ENCODE measurements at places on chromosomes 2 and 18. TPM values are rescaled to one million over a fixed set of nuclear protein-coding genes. Genes with fewer than 3 reads are reported as not detected.

DNA sequence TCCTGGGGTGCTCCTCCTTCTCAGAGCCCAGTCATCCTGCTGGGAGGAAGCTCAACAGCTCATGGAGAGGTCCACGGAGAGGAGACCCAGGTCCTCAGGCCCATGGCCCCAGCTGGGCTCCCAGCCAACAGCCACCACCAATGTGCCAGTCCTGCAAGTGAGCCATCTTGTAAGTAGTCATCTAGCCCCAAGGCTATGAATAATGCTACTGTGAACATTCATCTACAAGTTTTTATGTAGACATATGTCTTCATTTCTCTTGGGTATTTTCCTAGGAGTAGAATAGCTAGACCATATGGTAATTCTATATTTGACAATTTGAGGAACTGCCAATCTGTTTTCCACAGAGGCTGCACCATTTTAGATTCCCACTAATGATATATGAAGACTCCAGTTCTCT lies 166.1 kb downstream of the MTCL1 start:
- H3K27ac ChIP-seq = no peak overlapping the region
- H3K36me3 ChIP-seq = no peaks in the 10 kb centered on the region
- no peak for DNase-seq
- peaks cover 2% of the 10 kb centered on the region for H3K27me3 ChIP-seq
- H3K4me1 ChIP-seq = no peaks in the 10 kb centered on the region

- H3K4me3 ChIP-seq = peak overlapping the region; percentile 25
- peak; percentile 89 for DNase-seq
- H3K4me1 ChIP-seq = peaks cover 54% of the 10 kb centered on the region
- no peaks in the 10 kb centered on the region for H3K36me3 ChIP-seq
Observed at GRCh38 chr2:217610401-217610814, 392.4 kb downstream of the TNS1 start.

DNA sequence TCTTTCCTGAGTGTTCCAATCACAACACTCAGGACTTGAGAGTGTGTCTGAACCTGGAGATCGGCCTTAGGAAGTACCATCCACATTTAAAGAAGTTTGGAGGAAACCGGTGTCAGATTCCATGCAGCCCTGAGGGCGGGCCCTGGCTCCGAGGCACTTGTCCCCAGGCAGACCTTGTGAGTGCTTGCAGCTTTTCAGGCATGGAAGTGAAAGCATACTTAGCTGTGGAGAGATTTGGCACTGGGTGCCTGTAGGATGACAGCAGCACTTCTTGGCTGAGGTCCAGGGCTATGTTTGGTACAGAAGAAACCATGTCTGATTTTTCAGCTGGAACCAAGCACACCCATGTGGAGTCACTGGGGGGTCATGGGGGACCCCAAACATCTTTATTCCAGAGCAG lies 230.8 kb downstream of the SEPTIN10 start:
- peak; percentile 1 for DNase-seq
- H3K27ac ChIP-seq = no peak overlapping the region
- H3K4me3 ChIP-seq = no peak overlapping the region

- no peak for DNase-seq
- no peaks in the 10 kb centered on the region for H3K4me1 ChIP-seq
- no peaks in the 10 kb centered on the region for H3K36me3 ChIP-seq
- H3K27me3 ChIP-seq = no peaks in the 10 kb centered on the region
- H3K27ac ChIP-seq = no peak overlapping the region
Observed at GRCh38 chr18:42743373-42744138, 371.9 kb downstream of the RIT2 start.

- no peak overlapping the region for H3K4me3 ChIP-seq
- H3K36me3 ChIP-seq = no peaks in the 10 kb centered on the region
- H3K27ac ChIP-seq = no peak overlapping the region
- H3K4me1 ChIP-seq = no peaks in the 10 kb centered on the region
- H3K27me3 ChIP-seq = peaks cover 14% of the 10 kb centered on the region
Observed at GRCh38 chr18:2302628-2303516, 268.4 kb downstream of the METTL4 start.

- H3K36me3 ChIP-seq = no peaks in the 10 kb centered on the region
- no peak overlapping the region for H3K27ac ChIP-seq
- no peak for DNase-seq
- peaks cover 10% of the 10 kb centered on the region for H3K27me3 ChIP-seq
- no peak overlapping the region for H3K4me3 ChIP-seq
Observed at GRCh38 chr18:24536326-24536725, 75.9 kb downstream of the HRH4 start.

The SERPINB13 gene
- total RNA-seq = not detected

The CDH19 gene
- total RNA-seq = not detected

GRCh38 chr18:63054901-63055584 lies 264.5 kb downstream of the BCL2 start:
- no peak overlapping the region for H3K4me3 ChIP-seq
- H3K36me3 ChIP-seq = no peaks in the 10 kb centered on the region
- peaks cover 7% of the 10 kb centered on the region for H3K4me1 ChIP-seq
- no peaks in the 10 kb centered on the region for H3K27me3 ChIP-seq
- no peak overlapping the region for H3K27ac ChIP-seq

The APOB gene
- total RNA-seq = not detected

DNA sequence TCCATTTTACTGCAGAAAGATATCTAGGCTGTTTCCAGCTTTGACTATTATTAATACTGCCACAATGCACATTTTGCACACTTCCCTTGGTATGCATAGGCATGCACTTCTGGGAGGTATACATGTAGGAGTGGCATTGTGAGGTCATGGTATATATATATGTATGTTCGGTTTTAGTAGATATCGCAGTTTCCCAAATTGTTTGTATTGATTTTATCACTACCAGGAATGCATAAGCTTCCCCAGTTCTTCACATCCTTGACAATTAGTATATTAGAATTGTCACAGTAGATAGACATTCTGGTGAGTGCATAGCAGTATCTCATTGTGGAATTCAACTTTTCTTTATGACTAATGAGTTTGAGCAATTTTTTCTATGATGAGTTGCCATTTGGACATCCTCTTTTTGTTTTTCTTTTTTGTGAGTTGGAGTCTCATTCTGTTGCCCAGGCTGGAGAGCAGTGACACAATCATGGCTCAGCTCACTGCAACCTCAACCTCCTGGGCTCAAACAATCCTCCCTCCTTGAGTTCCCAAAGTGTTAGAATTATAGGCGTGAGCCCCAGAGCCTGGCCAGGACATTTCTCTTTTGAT lies 4.2 kb upstream of the GRB14 start:
- peaks cover 2% of the 10 kb centered on the region for H3K36me3 ChIP-seq
- H3K27me3 ChIP-seq = peaks cover 23% of the 10 kb centered on the region
- H3K4me1 ChIP-seq = peaks cover 3% of the 10 kb centered on the region
- no peak overlapping the region for H3K4me3 ChIP-seq
- no peak for DNase-seq

- no peak for DNase-seq
- peaks cover 15% of the 10 kb centered on the region for H3K27me3 ChIP-seq
- H3K4me1 ChIP-seq = no peaks in the 10 kb centered on the region
Observed at GRCh38 chr2:128433911-128434550, 115.4 kb upstream of the HS6ST1 start.

The TNS1 gene
- total RNA-seq = 0.40 TPM

The SERPINB8 gene
- 11.7 TPM for total RNA-seq

The SERPINB3 gene
- not detected for total RNA-seq
